ENCODE measurements at places on chromosomes 16 and 17.

DNA sequence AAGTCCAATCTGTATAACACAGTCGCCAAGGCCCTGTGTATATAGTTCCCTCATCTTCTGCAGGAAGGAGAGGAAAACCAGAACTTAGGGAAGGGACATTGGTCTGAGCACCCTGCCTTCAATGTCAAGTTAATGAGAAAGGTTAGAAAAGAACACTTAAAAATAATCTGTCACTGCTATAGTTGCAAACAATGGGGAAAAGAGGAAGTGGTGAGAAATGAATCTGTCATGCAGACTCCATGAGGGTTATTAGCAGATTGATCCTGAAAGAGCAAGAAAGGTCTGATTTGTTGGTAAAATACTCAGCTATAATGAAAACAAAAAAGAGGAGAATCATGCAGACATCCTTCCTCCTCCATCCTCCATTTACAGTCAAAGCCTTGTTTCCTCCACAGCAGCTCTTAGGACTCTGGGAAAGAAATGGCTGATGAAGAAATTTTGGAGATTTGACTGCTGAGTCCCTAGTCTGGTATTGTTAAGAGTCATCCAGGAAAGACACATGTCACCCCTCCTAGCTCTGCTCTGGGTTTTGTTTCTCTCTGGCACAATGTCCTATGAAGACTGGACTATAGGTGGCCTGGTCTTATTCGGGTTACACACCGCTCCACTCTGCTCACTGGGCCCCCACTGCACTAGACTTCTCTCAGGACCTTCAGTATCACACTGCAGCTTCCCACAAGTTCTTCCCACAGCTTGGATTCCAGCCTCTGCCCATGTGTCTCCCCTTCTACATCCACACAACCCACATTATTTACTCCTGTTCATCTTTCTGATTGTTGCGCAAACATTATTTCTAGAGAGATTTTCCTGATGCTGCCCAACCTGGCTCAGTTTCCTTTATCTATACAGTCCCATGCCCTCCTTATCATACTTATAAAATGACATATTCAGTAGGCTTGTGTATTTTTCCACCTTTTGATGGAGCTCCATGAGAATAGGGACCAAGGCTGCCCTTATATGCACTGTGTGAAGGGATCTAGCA is 56.5 kb upstream of the XYLT1 start:
- no peaks in the 10 kb centered on the region for H3K36me3 ChIP-seq
- no peaks in the 10 kb centered on the region for H3K27me3 ChIP-seq
- peaks cover 2% of the 10 kb centered on the region for H3K4me1 ChIP-seq
- H3K4me3 ChIP-seq, result no peak overlapping the region

- H3K27ac ChIP-seq, result no peak overlapping the region
- H3K4me3 ChIP-seq, result no peak overlapping the region
- H3K4me1 ChIP-seq, result peaks cover 38% of the 10 kb centered on the region
- no peaks in the 10 kb centered on the region for H3K27me3 ChIP-seq
These were observed 48.5 kb downstream of the RAI1 start for GRCh38 chr17:17729620-17730249.

- DNase-seq, result no peak
- no peaks in the 10 kb centered on the region for H3K36me3 ChIP-seq
- no peaks in the 10 kb centered on the region for H3K4me1 ChIP-seq
- no peak overlapping the region for H3K27ac ChIP-seq
These were observed 12.4 kb downstream of the ITGB3 start for GRCh38 chr17:47265983-47266541.

- H3K27ac ChIP-seq, result no peak overlapping the region
- DNase-seq, result no peak
- no peaks in the 10 kb centered on the region for H3K36me3 ChIP-seq
- H3K27me3 ChIP-seq, result no peaks in the 10 kb centered on the region
- H3K4me3 ChIP-seq, result no peak overlapping the region
These were observed 3.0 kb upstream of the PPY start for GRCh38 chr17:43945074-43945829.

DNA sequence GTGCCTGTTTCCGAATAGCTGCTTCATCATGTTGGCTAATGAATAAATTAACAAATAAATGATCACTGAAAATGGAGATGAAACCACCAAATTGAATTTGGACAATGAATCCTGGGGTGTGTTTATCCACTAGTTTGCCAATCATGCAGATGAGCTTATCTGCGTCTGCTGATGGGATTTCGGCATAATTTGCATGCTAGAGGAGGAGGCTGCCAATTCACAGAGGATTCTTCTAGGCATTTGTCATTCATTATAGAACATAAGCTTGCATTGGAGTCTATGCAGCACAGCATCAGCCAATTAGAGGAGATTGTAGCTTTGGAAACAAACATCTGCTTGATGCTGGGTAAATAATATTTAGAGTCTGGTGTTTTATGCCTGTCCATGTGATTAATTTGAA is 123.1 kb downstream of the NPIPB5 start:
- DNase-seq, result no peak
- H3K27me3 ChIP-seq, result no peaks in the 10 kb centered on the region
- no peak overlapping the region for H3K27ac ChIP-seq

DNA sequence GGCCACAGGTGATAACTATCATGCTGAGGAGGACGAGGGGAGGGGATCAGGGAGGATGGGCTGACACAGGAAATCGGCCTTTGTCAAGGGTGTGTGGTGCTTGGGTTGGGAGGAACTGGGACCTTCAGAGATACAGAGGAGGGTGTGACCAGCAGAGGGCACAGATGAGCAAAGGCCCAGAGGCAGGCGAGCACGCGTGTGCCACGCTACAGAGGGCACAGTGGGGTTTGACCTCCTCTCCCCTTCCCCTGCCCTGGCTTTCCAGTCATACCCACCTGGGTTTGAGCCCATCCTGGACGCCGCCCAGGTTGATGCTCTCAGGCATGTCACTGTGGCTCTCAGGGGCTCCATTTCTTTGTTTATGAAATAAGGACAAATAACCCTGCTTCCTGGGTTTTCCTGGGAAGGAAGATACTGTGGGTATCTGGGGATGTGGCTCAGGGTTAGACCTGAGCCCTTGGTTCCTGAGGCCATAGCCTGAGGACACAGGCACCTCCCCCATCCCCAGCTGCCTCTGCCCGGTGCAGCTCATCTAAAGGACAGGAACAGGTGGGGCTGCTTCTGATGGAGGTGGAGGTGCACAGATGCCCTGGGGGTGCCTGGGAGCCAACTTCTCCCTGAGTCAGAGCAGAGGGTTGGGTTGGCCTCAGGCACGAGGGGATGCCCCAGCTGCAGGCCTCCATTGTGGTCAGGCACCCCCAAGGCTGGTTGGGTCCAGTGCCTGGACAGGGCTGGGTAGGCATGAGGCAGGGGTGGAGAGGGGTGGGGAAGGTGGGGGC is 51.8 kb downstream of the BEAN1 start:
- DNase-seq, result peak; percentile 89
- H3K36me3 ChIP-seq, result no peaks in the 10 kb centered on the region
- H3K27me3 ChIP-seq, result no peaks in the 10 kb centered on the region
- H3K4me3 ChIP-seq, result no peak overlapping the region
- H3K27ac ChIP-seq, result no peak overlapping the region

DNA sequence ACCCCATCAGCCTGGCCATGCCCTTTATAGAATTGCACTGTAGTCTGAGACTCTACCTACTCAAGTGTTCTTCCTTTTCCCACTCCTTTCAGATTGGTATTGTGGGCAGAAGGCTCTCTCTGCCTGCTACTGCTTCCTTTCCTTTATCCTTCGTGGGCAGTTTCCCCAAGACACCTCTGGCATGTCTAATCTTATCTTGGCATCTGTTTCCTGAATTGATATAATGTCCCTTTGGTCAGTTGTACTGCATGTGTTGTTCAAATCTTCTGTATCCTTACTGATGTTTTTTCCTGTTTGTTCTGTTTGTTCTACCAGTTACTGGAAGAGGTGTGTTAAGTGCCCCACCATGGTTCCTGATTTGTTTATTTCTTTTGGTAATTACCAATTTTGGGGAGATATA is 29.5 kb upstream of the MSI2 start:
- no peak overlapping the region for H3K27ac ChIP-seq
- H3K4me3 ChIP-seq, result no peak overlapping the region
- H3K36me3 ChIP-seq, result no peaks in the 10 kb centered on the region
- DNase-seq, result no peak

DNA sequence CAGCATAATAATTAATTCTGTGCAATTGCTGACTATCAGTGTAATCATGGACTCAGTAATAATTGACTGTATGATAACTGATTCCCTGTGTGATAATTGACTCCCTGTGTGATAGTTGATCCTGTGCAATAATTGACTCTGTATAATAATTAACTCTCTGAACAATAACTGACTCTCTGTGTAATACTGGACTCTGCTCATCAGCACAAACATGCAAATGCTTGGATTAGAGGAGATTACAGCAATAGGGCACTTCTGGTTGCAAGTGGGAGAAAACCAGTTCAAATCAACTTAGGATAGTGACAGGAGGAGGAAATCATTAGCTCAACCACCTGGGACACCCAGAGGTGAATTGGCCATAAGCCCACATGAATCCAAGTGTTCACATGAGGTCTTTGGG is 582.1 kb downstream of the RBFOX1 start:
- no peak for DNase-seq
- H3K36me3 ChIP-seq, result no peaks in the 10 kb centered on the region
- H3K27ac ChIP-seq, result no peak overlapping the region
- H3K4me1 ChIP-seq, result no peaks in the 10 kb centered on the region

DNA sequence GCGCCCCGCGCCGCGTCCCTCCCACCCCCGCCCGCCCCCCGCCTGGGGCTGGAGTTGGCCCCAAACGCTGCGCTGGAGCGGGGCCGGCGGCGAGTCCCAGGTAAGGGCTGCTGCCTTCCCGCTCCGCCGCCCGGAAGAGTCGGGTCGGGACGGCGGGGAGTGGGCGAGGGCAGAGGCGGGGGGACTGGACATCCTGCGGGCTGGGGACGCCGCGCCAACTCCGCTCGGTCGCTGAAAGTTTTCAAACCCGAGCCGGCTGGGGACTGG is 469 bp downstream of the GPRC5C start:
- H3K4me3 ChIP-seq, result peak overlapping the region; percentile 25
- H3K36me3 ChIP-seq, result no peaks in the 10 kb centered on the region
- peaks cover 57% of the 10 kb centered on the region for H3K27me3 ChIP-seq
- H3K27ac ChIP-seq, result no peak overlapping the region

DNA sequence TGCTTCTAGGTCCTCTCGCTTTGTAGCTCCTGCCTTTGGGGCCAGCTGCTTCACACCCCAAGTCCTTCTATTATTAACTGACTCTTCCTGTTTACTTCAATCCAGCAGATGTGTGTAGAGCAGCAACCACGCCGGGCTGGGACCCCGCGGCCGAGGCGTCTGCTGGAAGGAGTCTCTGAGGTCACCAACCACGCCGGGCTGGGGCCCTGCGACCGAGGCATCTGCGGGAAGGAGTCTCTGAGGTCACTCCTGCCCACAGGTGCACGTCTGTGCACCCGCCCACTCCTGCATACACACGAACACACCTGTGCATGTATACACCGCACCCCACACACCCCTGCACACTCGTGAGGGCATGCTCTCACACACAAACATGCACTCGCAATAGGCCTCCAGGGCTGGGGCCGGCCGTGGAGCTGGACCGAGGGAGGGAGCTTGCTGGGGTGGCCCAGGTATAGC is 7.8 kb upstream of the TEX19 start:
- H3K4me3 ChIP-seq, result no peak overlapping the region
- H3K27me3 ChIP-seq, result peaks cover 2% of the 10 kb centered on the region
- no peaks in the 10 kb centered on the region for H3K36me3 ChIP-seq
- peaks cover 42% of the 10 kb centered on the region for H3K4me1 ChIP-seq
- H3K27ac ChIP-seq, result no peak overlapping the region
- DNase-seq, result no peak

- H3K36me3 ChIP-seq, result no peaks in the 10 kb centered on the region
- H3K27me3 ChIP-seq, result no peaks in the 10 kb centered on the region
- peak overlapping the region; percentile 58 for H3K27ac ChIP-seq
- no peak overlapping the region for H3K4me3 ChIP-seq
- DNase-seq, result no peak
- H3K4me1 ChIP-seq, result no peaks in the 10 kb centered on the region
These were observed 14.4 kb downstream of the NLRC5 start for GRCh38 chr16:57003439-57004386.

DNA sequence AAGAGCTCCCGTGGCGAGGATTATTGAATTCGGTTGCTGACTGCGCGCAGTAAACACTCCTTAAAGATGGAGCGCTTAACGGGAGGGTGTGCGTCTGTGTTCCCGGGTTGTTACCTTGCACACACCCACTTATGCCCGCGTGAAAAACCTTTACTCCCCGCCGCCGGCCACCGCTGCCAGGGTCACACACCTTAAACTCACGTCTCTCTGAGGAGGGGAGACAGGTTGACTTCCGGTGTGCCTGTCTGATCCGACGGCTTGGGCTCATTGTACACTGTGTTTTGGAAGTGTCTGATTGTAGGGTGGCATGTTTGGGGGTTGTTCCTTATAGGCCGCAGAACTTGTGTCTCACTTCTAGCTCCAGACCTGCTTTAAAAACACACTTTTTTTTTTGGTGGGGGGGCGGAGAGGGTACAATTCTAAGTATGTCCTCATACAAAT is 66.8 kb downstream of the KPNA2 start:
- H3K4me1 ChIP-seq, result no peaks in the 10 kb centered on the region
- no peaks in the 10 kb centered on the region for H3K36me3 ChIP-seq
- DNase-seq, result no peak
- H3K27me3 ChIP-seq, result peaks cover 19% of the 10 kb centered on the region
- H3K4me3 ChIP-seq, result peak overlapping the region; percentile 67

DNA sequence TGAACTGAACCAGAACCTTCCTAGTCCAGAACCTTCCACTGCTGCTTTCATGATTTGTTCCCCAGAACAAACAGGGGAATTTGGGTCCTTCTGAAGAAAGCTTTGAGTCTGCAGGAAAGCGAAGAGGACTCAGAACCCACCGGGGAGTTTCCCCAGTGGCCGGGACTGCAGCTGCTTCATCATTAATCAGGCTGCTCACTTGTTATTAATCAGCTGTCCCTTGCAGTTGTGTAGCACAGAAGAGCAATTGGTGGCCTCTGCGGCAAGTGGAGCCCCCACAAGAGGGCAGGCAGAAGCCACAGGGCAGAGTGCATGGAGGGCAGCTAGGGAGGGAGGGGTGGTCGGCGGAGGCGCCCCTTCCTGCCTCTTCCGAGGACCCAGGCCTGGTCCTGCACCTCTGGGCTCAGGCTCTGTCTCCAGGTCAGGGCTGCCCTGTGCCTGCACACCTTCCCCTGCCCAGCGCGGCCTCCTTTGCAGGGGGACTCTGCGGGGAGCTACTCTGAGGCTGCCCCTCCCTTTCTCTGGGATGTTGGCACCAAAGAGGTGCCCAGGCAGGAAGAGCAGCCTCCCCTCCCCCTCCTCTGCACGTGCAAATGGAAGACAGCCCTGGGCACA is 6.9 kb downstream of the CCL17 start:
- no peaks in the 10 kb centered on the region for H3K36me3 ChIP-seq
- H3K4me3 ChIP-seq, result no peak overlapping the region
- no peaks in the 10 kb centered on the region for H3K4me1 ChIP-seq
- H3K27me3 ChIP-seq, result no peaks in the 10 kb centered on the region
- H3K27ac ChIP-seq, result no peak overlapping the region

DNA sequence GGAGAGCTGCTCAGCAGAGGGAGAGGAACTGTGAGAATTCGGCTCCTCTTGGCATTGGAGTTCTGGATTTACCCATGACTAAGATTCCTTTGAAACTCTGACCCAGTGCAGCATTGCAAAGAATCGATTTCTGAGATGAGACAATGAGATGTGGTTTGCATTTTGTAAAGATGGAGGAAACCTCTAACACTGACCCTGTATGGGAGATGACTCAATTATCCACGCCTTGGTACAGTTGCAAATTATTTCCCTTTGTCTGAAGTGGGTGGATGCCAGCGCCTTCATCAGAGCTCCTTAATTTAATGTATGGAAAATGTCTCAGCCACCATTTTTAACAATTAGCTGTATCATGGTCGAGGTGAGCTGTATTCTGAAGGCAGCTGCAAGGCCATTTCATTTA is 53.4 kb downstream of the NUP93 start:
- DNase-seq, result no peak
- H3K27me3 ChIP-seq, result no peaks in the 10 kb centered on the region
- peaks cover 3% of the 10 kb centered on the region for H3K4me1 ChIP-seq
